ENCODE measurements at places on chromosomes 2 and 18. TPM values are rescaled to one million over a fixed set of nuclear protein-coding genes. Genes with fewer than 3 reads are reported as not detected.

DNA sequence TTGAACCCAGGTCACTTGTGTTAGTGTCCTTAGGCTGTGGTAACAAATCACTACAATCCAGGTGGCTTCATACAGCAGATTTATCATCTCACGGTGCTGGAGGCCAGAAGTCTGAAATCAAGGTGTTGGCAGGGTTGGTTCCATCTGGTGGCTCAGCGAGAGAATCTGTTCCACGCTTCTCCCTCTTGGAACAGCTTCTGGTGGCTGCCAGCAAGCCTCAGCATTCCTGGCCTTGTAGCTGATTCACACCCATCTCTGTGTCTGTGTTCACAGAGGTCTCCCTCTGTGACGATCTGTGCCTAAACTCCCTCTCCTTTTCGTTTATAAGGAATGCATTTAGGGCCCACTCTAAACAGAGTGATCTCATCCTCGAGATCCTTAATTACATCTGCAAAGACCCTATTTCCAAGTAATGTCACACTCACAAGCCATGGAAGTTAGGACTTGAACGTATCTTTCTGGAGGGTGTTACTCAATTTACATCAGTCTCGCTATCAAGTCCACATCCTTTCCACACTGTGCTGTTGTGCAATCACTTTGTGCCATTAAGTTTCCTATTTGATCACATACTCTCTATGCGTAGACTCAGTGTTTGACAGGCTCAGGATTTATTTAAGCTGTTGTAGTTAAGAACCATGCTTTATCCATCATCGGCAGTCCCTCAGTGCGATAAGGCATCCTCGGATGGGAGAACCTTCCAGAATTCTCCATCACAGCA, 164.4 kb downstream of the SOCS6 start:
- H3K36me3 ChIP-seq = no peaks in the 10 kb centered on the region
- no peaks in the 10 kb centered on the region for H3K4me1 ChIP-seq
- no peaks in the 10 kb centered on the region for H3K27me3 ChIP-seq
- DNase-seq = no peak

DNA sequence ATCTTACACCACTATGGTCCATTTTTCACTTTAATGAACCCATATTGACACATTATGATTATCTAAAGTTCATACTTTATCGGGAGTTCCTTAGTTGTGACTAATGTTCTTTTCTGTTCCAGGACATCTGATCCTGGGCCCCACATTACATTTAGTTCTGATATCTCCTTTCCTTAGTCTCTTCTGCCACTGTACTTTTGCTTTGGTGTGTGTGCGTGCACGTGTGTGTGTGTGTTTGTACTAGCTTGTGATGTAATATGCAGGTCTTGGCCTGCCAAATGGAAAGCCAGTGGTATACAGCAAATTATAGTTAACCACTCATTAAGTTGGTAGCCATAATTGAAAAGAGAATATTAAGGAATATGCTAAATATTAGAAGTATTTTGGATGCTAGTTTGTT, 88.0 kb downstream of the CDC42EP3 start:
- H3K4me1 ChIP-seq = no peaks in the 10 kb centered on the region
- no peaks in the 10 kb centered on the region for H3K27me3 ChIP-seq
- DNase-seq = no peak
- no peaks in the 10 kb centered on the region for H3K36me3 ChIP-seq

DNA sequence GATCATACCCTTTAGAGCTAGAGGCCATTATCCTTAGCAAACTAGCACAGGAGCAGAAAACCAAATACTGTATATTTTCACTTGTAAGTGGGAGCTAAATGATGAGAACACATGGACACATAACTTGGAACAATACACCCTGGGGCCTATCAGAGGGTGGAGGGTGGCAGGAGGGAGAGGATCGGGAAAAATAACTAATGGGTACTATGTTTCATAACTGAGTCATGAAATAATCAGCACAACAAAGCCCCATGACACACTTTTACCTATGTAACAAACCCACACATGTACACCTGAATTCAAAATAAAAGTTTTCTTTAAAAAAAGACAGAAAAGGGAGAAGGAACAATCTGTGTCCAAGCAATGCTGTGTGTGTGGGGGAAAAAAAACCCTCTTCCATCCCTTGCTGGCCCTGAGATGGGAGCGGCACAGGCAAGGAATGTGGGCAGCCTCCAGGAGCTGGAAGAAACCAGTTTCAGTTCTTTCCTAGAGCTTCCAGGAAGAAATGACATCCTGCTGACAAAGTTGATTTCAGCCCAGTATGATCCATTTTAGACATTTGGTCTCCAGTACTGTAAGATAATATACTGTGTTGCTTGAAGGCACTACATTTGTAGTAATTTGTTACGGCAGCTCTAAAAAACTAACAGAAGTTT, 458.7 kb upstream of the CNTNAP5 start:
- H3K27me3 ChIP-seq = no peaks in the 10 kb centered on the region
- H3K27ac ChIP-seq = no peak overlapping the region
- H3K36me3 ChIP-seq = no peaks in the 10 kb centered on the region

DNA sequence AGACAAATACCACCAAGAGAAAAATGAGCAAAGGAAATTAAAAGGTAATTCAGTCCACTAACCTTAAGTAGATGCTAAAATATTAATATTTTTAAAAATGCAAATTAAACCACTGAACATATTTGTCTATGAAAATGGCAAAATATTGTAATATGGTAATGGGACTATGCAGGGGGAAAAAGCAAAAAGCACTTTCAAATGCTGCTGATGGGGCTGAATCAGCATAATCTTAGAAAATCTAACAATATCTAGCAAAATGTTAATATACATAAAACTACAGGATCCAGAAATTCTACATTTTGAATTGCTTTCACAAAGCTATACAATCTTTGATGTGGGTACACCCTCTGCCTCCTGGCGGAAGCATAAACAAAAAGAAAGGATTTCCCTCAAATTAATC, 86.9 kb upstream of the DTNB start:
- no peak overlapping the region for H3K4me3 ChIP-seq
- no peak overlapping the region for H3K27ac ChIP-seq
- peaks cover 6% of the 10 kb centered on the region for H3K36me3 ChIP-seq
- DNase-seq = no peak

- no peaks in the 10 kb centered on the region for H3K4me1 ChIP-seq
- H3K36me3 ChIP-seq = no peaks in the 10 kb centered on the region
- H3K4me3 ChIP-seq = no peak overlapping the region
- no peaks in the 10 kb centered on the region for H3K27me3 ChIP-seq
These were observed 803.6 kb upstream of the ZEB2 start for GRCh38 chr2:145323512-145323911.

GRCh38 chr2:198042189-198042588, 237.8 kb downstream of the PLCL1 start:
- H3K4me1 ChIP-seq = no peaks in the 10 kb centered on the region
- H3K36me3 ChIP-seq = no peaks in the 10 kb centered on the region
- no peaks in the 10 kb centered on the region for H3K27me3 ChIP-seq
- no peak overlapping the region for H3K4me3 ChIP-seq
- no peak overlapping the region for H3K27ac ChIP-seq

GRCh38 chr2:172863341-172863740, 127.7 kb downstream of the RAPGEF4 start:
- H3K27ac ChIP-seq = no peak overlapping the region
- no peak for DNase-seq
- no peaks in the 10 kb centered on the region for H3K27me3 ChIP-seq
- H3K4me1 ChIP-seq = no peaks in the 10 kb centered on the region
- H3K4me3 ChIP-seq = no peak overlapping the region

DNA sequence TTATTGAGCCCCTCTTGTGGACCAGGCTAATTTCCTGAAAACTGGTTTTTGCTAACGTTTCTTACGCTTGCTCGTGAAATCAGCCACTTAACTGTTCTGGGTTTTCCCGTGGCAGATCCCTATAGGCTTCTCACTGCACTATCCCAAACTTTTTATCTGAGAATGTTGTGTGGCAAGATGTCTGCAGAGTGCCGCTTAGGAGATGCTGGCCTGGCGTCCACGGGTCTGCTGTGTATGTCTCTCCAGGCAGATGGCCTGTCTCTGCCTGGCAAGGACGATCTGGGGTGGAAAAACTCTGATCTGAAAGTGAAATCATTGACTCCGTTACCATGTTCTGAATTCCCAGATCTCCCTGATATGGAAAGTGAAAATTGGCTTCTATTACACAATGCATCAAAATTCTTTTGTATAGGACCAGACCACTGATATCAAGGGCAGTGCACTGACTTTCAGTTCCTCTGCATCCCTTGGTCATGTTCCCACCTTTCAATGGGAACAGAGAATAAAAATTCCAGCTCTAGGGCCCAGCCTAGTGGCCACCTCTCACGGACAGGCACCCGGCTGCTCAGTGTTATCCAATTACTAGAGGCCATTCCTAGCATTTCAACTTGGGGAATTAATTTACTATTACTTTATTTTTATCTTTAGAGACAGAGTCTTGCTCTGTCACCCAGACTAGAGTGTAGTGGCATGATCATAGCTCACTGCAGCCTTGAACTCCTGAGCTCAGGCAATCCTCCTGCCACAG, 154.6 kb downstream of the ACOXL start:
- no peak overlapping the region for H3K4me3 ChIP-seq
- no peaks in the 10 kb centered on the region for H3K27me3 ChIP-seq
- DNase-seq = peak; percentile 13
- H3K4me1 ChIP-seq = no peaks in the 10 kb centered on the region
- no peaks in the 10 kb centered on the region for H3K36me3 ChIP-seq

- no peak for DNase-seq
- H3K36me3 ChIP-seq = no peaks in the 10 kb centered on the region
- H3K27me3 ChIP-seq = no peaks in the 10 kb centered on the region
- no peak overlapping the region for H3K4me3 ChIP-seq
- no peak overlapping the region for H3K27ac ChIP-seq
These were observed 12.8 kb downstream of the IL1R2 start for GRCh38 chr2:102004581-102004980.

DNA sequence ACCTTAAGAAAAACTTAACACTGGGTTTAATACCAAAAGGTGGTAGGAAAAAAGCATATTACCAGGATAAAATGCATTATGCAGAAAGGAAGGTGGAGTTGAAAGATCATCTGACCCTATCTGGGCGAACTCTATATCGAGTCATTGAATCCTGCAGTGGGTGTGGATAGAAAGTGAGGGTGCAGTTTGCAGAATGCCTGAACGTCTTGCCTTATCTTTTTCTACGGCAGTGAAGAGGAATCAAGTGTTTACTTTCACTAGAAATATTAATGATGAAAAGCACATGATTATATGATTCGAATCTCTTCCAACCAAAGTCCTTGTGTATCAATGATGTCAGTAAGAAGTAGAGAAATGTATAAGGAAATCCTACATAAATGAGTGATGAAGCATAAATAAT, 4.3 kb upstream of the CAVIN2 start:
- no peak for DNase-seq
- H3K36me3 ChIP-seq = no peaks in the 10 kb centered on the region
- no peaks in the 10 kb centered on the region for H3K27me3 ChIP-seq
- H3K4me1 ChIP-seq = no peaks in the 10 kb centered on the region
- no peak overlapping the region for H3K4me3 ChIP-seq

- H3K4me3 ChIP-seq = no peak overlapping the region
- no peaks in the 10 kb centered on the region for H3K4me1 ChIP-seq
- no peak overlapping the region for H3K27ac ChIP-seq
- H3K36me3 ChIP-seq = no peaks in the 10 kb centered on the region
- no peaks in the 10 kb centered on the region for H3K27me3 ChIP-seq
These were observed 357.0 kb upstream of the FANCL start for GRCh38 chr2:58598171-58598570.

- H3K36me3 ChIP-seq = peaks cover 2% of the 10 kb centered on the region
- H3K27ac ChIP-seq = no peak overlapping the region
- DNase-seq = no peak
- H3K4me3 ChIP-seq = no peak overlapping the region
- no peaks in the 10 kb centered on the region for H3K27me3 ChIP-seq
- H3K4me1 ChIP-seq = no peaks in the 10 kb centered on the region
These were observed 14.2 kb downstream of the TWSG1 start for GRCh38 chr18:9348766-9349165.

C18orf32 gene
- 12.4 TPM for total RNA-seq

SKOR2 gene
- not detected for total RNA-seq

ZNF236 gene
- total RNA-seq = 6.5 TPM

IGFBP2 gene
- total RNA-seq = 242 TPM

Measured in liver (tissue), 10 donors.